ENCODE measurements at places on chromosomes 5 and 9. TPM values are rescaled to one million over a fixed set of nuclear protein-coding genes. Genes with fewer than 3 reads are reported as not detected.

The CDHR2 gene
- 0.13 TPM for polyA plus RNA-seq

The MRPS2 gene
- polyA plus RNA-seq = 62.0 TPM

The ADGRD2 gene
- polyA plus RNA-seq = 1.0 TPM

The IDNK gene
- polyA plus RNA-seq = 18.1 TPM

The WDR31 gene
- 5.8 TPM for polyA plus RNA-seq

The RNF208 gene
- 90.5 TPM for polyA plus RNA-seq

The BARX1 gene
- 0.32 TPM for polyA plus RNA-seq

The JAKMIP2 gene
- 1.6 TPM for polyA plus RNA-seq

The PCDHB2 gene
- 0.24 TPM for polyA plus RNA-seq

The ITGA2 gene
- polyA plus RNA-seq = 14.5 TPM

The FBP2 gene
- polyA plus RNA-seq = 0.15 TPM

The NR2F1-AS1 gene
- 62.1 TPM for polyA plus RNA-seq

The CMYA5 gene
- 0.54 TPM for polyA plus RNA-seq

The GNPDA1 gene
- 92.8 TPM for polyA plus RNA-seq

The ITK gene
- 0.88 TPM for polyA plus RNA-seq

The RAB3C gene
- 3.1 TPM for polyA plus RNA-seq

The IL7R gene
- 1.8 TPM for polyA plus RNA-seq

The STC2 gene
- polyA plus RNA-seq = 0.54 TPM

The PCDHGA9 gene
- polyA plus RNA-seq = 0.17 TPM

The PCDHGA7 gene
- polyA plus RNA-seq = 0.37 TPM

The SPOCK1 gene
- 32.0 TPM for polyA plus RNA-seq

The CARD6 gene
- 9.9 TPM for polyA plus RNA-seq
